Left ventricle myocardium inferior (tissue), 1 donor: ENCODE measurements at places on chromosomes 5 and 9.
A peak's percentile ranks its signal among the peaks of the same experiment; 100 is the strongest.

- no peak for DNase-seq
These were observed 34.2 kb upstream of the IL7R start for GRCh38 chr5:35822511-35822910.

DNA sequence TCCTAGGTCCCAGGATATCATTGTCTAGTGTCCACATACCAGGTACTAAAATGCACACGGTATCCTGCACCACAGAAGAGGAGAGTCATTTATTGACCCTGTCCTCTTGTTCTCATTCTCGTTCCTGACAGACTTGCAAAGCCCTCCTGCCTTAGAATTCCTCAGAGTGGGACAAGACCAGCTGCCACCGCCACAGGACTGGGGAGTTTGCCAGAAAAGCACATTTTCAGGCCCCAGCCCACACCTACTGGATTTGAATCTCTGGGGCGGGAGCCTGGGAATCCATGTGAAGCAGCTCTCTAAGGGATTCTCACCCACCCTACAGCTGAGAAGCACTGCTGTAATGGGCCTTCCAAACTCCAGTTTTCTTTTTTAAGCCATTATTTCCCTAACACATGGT is 68.0 kb upstream of the FANCC start:
- DNase-seq = no peak

DNA sequence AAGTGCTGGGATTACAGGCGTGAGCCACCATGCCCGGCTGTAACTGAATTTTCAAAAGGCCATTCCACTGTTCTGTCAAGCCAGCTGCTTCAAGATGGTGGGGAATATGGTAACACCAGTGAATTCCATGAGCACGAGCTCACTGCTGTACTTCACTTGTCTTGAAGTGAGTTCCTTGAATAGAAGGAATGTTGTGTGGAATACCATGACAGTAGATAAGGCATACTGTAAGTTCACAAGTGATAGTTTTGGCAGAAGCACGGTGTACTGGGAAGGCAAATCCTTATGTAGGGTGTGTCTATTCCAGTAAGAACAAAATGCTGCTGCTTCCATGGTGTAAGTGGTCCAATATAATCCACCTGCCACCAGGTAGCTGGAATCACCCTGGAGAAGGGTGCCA is 6.6 kb upstream of the PRXL2C start:
- DNase-seq = no peak

DNA sequence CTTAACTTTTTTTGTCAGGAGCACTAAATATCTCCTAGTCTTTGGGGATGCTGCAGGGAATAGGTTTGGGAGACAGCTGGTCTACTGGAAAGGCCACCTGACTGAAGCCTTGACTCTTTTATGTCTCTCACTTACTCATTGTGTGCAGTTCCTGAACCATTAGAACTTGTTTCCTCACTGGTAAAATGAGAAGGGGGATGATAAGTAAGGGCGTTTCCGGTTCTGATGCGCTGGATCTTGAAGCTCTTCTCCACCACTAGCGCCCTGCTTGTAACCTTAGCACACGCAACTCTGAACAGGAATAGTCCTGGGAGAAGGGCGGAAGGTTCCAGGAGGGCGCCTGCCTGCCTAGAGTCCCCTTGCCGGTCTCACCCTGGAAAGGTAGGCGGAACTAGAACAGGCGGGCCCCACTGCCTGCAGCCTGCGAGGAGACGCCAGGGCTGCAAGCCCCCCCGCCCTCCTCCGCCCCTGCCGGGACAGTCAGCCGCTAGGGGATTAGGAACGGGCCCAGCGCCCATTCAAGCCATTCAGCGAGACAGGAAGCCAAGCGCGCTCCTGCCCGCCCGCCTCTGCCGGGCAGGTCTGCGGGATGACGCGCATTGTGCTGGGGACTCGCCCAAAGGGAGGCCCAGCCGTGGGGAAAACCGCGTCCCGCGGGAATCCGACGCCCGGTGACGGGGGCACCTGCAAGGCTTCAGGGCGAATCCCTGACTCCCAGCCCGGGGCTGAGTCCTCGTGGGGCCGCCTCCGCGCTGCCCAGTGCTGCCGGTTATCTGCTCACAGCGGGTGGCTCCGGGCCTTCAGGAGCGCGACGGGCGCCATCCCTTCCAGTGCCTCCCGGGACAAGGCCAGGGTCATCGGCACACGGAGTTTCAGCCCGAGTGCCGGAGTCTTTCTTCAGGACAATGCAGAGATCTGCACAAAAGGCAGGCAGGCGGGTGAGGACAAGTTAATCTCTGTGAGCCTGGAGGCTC is 44.0 kb upstream of the XPA start:
- peak; percentile 65 for DNase-seq

DNA sequence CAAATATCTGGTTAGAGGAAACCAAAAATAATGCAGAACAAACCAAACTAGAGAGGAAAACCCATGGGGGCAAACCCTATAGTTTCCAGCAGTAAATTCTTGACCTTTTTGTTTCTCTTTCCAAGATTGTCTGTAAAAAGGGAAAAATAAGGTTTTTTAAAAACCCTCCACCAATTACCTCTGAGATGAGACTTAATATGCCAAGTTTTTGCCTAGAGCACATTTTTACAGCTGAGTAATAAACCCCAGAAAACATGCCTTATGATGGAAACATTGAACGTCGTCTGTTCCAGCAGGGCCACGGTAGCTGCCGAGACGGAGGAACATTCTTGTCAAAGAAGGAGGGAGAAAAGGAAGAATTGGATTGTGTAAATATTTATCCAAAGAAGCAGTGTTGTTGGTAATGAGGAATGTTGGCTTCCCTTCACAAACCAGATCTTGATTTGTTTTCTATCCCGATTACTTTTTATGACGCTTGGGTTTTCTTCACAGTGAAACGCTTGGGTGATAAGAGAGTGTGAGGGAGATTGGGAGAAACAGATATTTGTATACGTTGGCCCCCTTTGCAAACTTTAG is 17.3 kb upstream of the MSX2 start:
- no peak for DNase-seq

DNA sequence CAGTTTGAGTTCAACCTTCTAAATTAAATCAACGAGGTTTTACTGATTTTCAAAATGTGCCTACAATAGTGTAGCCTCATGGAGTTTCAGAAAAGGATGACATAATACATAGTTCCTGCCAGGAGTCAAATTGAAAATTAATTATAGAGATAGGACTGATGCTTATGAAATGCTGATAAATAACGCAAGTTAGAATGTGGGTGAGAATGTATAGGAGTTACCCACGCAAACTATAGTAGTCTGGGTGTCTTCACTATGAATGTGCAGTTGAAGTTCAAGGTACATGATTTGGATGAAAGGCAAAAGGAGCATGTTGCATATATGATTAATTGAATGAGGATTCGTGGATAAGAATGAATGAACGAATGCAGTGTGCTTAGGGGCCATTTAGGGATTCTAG is 95.7 kb downstream of the SV2C start:
- no peak for DNase-seq

DNA sequence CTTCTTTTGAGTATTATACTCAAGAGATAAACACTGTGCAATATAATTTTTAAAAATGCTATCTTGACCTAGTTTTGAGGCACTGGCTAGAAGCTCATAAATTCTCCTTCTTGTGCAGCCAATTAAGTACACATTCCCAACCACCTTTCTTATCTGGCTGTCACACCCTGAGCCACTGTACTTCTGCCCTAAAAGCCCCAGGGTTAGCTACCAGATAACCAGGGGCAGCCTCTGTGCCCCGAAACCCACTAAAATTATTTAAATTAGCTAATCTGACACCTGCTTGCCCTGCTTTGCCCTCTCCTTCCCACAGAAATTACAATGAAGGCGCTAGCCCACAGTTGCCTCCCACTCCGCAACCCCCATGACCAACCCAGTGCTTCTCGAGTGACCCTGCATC is 597.3 kb upstream of the TYRP1 start:
- no peak for DNase-seq
